ENCODE measurements at places on chromosomes 4 and X.

GRCh38 chr4:26356081-26356501, 35.3 kb downstream of the RBPJ start:
- no peak for DNase-seq

DNA sequence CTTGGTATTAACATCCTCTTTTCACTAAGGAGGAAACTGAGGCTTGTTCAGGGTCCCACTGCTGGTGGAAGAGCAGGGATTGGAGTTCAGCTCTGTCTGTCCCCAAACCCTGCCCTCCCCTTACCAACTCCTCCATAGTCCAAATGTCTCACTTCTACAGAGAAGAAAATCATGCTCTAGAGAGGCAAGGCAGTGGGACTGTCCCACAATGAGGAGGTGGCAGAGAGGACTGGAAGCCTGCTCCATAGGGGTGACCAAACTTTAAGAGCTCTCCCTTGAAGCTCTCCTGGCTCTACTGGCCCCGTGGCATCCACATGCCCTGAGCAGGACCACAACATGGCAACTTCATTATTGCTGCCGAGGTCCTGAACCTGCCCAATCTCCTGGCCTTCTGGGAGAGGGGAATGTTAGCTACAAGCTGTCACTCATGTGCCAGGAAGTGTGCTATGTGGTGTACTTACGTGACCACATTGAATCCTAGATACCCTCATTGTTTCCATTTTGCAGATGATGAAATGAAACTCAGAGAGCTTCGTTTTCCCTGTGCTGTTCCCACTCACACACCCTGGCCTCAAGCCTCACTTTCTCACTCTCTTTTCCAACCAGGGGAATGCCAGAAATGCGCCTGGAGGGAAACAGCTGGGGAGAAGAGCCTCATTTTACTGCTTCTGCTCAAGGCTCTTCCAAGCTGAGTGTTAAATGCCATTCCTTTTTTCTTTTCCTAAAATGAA, 71.5 kb downstream of the ANAPC4 start:
- no peak for DNase-seq

GRCh38 chrX:47649271-47649670, 1.1 kb downstream of the ELK1 start:
- DNase-seq, result no peak

DNA sequence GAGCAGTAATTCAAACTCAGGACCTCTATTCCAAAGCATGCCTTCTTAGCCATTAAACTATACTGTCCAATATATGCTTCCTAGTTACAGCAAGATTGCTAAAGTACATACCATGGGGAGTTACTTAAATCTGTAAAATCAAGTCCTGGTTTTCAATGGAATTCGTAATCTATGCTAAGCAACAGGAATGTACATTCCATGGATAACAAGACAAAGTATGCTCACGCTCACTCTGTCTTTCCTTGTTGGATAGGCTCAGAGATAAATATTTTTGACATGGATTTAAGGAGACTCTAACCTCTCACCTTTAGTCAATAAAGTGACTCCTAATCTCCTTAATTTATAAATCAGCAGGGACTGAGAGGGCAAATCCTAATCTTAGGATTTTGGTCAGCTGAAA, 47.3 kb upstream of the STK26 start:
- no peak for DNase-seq

- no peak for DNase-seq
Measured at GRCh38 chr4:167775375-167775774, 317.0 kb upstream of the ANXA10 start.

- no peak for DNase-seq
Measured at GRCh38 chrX:19758539-19758938, 128.9 kb downstream of the SH3KBP1 start.

GRCh38 chr4:57494821-57495220, 384.6 kb upstream of the IGFBP7 start:
- DNase-seq, result no peak
